ENCODE measurements at places on chromosomes 12 and 14. TPM values are rescaled to one million over a fixed set of nuclear protein-coding genes. Genes with fewer than 3 reads are reported as not detected.

- DNase-seq, result no peak
Observed at GRCh38 chr12:9741726-9742125, 8.8 kb upstream of the CLECL1 start.

- DNase-seq, result no peak
Observed at GRCh38 chr12:1716215-1716862, 25.5 kb downstream of the ADIPOR2 start.

DNA sequence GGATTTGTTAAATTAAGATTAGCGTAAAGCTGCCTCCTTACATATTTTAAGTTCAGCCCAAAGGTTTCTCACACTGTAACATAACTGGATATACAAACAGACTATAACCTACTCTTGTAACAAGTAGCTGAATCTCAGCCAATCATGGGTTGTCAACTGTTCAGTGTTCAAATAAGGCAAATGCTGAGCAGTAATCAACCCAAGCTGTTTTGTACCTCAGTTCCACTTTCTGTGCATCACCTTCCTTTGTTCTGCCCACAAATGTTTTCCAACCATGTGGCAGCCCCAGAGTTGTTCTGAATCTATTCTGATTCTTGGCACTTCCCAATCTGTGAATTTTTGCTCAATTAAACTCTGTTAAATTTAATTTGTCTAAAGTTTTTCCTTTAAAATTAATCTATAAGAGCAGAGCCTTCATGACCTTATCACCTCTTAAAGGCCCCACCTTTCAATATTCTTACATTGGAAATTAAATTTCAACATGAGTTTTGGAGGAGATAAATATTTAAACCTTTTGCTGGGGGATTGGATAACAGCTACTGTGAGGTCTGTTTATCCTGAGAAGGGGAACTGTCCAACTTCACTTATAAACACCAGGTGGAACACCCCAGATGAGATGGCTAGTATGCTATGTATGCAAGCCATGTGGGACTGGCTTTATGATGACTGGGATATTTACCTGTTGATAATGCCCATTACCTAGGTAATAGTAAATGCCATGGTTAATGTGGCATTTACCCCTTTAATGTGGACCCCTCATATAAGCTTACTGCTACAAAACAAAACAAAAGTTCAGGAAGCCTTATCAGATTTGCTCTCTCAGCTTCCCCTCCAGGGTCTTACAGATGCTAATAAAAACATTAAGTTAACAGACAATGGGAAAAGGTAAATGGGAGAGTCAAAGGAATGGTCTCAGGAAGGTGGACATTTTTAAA is 42.2 kb upstream of the ARID2 start:
- DNase-seq, result no peak

Gene FOXN4
- not detected for total RNA-seq

Gene FITM1
- 1.0 TPM for total RNA-seq

Gene KRT73
- not detected for total RNA-seq
